Femur (tissue), 1 donor: ENCODE measurements at places on chromosomes 16 and 17.

DNA sequence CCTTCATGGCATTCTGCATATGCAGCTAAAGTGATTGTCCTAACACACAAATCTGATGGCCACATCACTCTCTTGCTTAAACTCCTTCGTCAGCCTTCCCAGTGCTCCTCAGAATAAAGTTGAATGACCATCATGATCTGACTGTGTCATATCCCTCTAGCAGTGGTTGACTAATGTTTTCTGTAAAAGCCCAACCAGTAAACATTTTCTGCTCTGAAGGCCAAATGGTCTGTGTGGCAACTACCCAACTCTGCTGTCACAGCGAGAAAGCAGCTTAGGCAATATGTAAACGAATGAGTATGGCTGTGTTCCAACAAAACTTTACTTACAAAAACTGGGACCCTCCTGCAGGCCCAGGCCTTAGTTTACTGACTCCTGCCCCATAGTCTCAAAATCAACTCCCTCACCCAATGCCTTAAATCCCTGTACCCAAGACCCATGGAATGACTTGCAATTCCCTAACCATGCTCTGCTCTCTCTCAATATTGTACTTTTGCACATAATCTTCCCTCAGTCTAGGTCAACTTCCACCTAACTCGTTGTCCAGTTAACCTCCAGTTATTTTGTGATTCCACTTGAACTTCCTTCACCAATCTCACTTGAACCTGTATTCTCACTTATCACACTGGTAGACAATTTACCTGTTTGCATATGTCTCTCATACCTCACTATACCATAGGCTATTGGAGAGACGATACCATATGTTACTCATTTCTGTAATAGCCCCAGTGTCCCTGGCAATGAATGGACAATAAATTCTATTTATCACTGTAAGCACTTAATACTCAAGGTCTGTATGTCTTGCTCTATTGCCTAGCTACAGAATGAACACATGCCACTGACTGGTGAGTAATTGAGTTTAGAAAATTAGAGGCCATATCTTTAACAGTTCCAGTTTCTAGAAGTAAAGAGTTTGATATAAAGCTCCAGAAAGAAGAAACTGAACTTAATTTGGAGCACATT is 29.1 kb downstream of the TMEM100 start:
- peak; percentile 57 for DNase-seq

DNA sequence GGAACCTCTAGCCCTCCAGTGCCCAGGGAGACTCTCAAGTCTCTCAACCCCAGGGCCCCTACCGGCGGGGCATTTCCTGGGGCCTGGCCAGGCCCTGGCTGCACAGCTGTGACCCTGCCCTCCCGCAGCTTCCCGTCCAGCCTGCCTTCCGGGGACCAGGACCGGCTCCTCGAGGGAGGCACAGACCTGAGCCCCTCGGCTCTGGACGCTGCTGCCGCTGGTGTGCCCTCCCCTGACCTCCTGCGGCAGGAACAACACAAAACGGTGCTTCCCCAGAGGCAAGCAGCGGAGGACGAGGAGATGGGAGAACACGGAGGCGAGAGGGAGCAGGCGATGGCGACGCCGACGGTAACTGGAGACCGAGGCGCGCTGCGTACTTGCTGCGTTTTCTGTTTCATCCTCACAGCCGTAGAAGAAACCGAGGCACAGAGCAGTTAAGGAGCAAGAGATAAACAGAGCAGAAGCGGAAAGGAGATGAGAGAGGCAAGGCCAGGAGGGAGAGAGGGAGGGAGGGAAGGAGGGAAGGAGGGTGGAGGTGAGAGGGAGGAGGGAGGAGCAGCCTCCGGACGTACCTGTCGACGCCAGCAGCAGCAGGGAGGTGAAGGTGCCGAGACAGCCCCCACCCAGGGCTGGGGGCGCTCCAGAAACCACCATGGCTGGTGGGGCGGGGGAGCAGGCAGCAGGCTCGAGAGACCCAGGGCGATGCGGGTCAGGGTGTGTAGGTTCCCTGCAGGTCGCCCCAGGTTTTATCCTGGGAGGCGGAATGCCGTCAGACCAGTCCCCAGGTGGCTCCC is at the start of gene PRSS22:
Gene PRSS22 (minus strand): TSS at position 720 of the 794 bp plus-strand sequence. CDS start 66 bp downstream, at position 654.
- no peak for DNase-seq

DNA sequence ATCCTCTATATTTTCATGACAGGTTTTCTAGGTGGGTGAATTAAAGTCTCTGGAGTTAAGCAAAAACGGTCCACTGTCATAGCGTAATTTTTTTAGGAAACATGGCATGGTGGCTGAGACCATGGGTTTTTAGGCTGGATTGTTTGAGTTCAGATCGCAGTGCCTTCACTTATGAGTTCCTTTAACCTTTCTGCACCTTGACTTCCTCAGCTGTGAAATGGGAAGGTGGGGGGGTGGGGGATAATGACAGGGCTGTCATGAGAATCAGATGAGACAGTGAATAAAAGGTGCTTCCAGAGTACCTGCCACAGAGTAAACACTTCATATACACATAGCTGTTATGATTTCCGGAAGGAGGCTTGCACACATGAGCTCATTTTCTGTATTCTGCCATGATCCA is 11.8 kb downstream of the PRCD start:
- no peak for DNase-seq

- no peak for DNase-seq
Observed at GRCh38 chr17:2436316-2436905, 35.6 kb upstream of the MNT start.

DNA sequence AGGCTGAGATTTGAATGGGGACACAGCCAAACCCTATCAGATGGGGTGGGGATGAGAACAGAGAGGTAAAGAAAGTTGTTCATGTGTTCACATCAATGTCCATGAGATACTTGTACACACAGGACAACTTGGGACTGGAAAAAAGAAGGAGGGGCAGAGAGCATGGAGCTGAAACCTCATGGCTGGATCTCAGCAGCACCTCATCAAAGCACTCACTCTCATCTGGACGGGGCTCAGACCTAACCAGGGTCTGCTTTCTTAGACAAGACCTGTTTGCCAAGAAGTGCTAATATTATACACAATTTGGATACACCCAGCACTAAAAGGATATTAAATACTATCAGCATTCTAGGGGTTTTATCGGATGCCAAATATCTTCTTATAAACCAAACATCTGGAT is 399.8 kb downstream of the SLC39A11 start:
- peak; percentile 56 for DNase-seq

- no peak for DNase-seq
Observed at GRCh38 chr16:16045879-16046278, 96.5 kb downstream of the ABCC1 start.

DNA sequence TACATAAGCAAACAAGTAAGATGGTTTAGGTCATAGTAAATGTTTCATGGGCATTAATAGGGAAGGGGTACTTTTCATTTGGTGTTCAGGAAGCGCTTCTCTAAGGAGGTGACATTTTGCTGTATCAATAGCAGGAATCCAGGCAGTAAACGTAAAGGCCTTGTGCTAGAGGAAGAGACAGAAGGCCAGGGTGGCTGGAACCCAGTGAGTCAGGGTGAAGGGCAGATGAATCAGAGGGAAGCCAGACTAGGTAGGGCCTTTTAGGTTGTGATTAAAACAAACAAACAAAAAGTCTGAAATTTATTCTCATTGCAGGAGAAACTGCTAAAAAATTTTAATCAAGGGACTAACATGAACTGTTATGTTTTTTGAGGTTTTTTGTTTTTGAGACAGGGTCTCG is 6.5 kb downstream of the BMERB1 start:
- no peak for DNase-seq

GRCh38 chr16:3059041-3059722 is 6.3 kb upstream of the IL32 start:
- peak; percentile 92 for DNase-seq

- no peak for DNase-seq
Observed at GRCh38 chr17:41464682-41465081, 2.5 kb downstream of the KRT32 start.

- DNase-seq, result peak; percentile 63
Observed at GRCh38 chr16:29943846-29944799, 17.8 kb upstream of the TMEM219 start.

- DNase-seq, result no peak
Observed at GRCh38 chr17:66784621-66785364, 50.1 kb upstream of the CACNG5 start.

GRCh38 chr17:46788796-46789195 is 29.7 kb downstream of the WNT3 start:
- DNase-seq, result no peak

DNA sequence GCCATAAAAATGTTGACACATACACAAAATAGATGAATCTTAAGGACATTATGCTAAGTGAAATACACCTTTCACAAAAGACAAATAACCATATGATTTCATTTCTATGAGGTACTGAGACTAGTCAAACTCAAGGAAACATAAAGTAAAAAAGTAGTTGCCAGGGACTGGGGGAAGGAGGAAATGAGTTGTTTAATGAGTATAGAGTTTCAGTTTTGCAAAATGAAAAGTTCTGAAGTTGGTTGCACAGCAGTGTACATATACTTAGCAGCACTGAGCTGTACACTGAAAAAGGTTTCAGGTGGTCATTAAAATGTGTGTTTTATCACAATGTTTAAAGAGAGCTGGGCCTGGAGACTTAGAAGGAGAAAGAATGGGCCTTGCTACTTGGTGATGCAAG is 4.7 kb upstream of the SLC13A2 start:
- DNase-seq, result no peak

- DNase-seq, result peak; percentile 82
Observed at GRCh38 chr17:78421534-78422266, 43.3 kb downstream of the PGS1 start.

- no peak for DNase-seq
Observed at GRCh38 chr17:31859487-31860008, 504 bp upstream of the COPRS start.

DNA sequence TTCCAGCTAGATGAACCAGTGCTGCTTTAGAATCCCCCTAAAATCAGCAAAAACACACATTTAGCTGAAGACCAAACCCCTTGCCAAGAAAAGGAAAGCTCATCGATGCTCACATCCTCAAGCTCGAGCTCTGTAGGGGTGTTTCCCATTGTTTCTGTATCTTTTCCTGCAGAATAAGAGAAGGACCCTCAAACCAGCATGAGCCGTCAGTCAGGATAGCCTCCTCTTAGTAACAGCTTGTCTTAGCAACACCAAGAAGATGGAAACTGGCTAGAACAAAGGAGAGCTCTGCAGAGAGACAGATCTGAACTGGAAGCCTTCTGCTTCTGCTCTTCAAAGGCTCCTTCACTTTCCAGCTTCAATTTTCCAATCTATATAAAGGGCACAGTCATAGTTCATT is 32.0 kb downstream of the VAT1L start:
- no peak for DNase-seq

- no peak for DNase-seq
Observed at GRCh38 chr16:1007284-1007850, 25.8 kb downstream of the SOX8 start.

DNA sequence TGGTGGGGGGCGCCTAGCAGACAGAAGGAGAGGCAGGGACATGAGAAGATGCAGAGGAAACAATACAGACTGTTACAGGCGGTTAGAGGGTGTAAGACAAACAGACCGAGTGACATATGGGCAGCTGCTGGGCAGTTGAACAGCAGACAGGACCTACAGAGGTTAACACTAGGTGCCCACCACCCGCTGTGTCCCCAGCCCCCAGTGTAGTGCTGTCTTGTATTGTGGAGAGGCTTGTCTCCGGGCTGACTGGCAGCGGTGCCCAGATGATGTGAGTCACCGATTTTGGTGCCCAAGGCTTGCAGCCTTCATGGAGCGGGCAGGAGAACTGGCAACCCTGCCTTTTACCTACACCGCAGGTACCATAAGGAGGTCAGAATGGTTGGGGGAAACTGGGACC is 2.4 kb upstream of the CXCL16 start:
- DNase-seq, result no peak

DNA sequence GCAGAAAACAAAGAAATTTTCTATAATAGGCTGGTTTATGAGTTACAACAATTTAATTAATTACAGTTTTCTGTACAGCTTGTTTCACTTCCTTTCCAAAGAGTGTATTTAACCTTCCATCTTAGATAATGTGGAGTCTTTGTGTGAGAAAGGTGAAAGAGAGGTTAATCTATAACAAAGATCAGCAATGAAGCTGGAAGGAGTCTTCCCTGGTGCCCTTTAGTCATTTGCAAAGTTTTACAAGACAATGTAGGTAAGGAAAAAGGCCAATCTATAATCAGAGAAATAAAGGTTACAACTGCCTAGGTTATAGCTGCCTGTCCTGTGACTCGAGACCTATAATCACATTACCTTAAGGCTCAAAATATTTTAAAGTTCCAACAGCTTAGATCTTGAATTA is 142.0 kb downstream of the ZNF18 start:
- DNase-seq, result no peak

GRCh38 chr16:68696514-68696913 is 40.6 kb upstream of the CDH1 start:
- no peak for DNase-seq

DNA sequence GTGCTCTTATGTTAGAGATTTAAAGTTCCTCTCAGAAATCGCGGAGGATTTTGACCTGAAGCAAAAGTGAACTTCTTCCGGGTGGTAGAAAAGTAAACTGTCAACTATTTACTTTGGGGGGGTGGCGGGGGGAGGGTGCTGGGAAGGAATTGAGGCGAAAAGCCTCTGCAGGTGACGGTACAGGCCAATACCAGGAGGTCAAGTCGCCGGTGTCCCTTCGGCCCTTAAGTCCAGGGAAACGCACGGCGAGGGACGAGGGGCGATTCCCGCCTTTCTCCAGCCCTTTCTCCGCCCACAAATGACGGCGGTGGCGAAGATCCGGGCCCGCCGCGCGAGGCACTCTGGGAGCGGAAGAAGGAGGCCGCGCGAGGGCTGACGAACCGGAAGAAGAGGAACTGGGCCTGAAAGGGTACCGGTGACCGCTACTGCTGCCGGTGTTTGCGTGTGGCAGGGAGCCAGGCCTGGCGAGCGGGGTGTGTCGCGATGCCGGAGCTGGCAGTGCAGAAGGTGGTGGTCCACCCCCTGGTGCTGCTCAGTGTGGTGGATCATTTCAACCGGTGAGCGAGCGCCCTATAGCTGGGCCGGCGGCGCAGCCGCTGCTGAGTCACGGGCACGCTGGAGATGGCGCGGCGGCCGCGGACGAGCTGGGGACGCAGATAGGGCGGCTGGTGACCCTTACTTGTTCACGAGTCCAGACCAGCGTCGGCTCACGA is at the start of gene PSMD7:
Gene PSMD7 (plus strand): TSS at position 383 of the 713 bp plus-strand sequence. CDS start 101 bp downstream, at position 484.
- peak; percentile 95 for DNase-seq

GRCh38 chr17:62587554-62587953 is 39.9 kb upstream of the MRC2 start:
- DNase-seq, result no peak

DNA sequence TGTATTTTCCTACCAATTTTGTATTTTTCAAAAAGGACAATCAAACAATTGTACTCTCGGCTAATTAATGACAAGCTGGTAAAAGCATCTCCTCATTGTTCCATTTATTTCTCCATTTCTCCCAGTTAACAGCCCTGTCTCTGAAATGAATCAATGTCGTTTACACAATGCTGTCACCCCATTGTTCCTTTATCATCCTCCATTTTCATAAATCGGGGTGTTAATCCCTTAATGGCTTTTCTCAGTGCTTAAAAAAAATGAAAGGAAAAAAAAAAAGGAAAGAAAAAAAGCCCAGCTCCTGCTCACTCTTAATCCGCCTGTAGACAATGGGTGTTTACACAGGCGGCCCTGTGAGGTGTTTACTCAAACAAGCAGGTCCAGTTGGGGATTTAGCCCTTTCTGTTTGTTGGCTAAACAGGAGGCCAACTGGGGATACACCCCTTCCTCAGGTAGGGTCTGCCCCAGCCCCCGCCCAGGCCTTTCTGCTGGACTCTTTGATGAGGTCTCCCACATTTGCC is 86.8 kb upstream of the SALL1 start:
- DNase-seq, result no peak
